NCI-H82 (cell line): ENCODE measurements at places on chromosomes 4 and X.

DNA sequence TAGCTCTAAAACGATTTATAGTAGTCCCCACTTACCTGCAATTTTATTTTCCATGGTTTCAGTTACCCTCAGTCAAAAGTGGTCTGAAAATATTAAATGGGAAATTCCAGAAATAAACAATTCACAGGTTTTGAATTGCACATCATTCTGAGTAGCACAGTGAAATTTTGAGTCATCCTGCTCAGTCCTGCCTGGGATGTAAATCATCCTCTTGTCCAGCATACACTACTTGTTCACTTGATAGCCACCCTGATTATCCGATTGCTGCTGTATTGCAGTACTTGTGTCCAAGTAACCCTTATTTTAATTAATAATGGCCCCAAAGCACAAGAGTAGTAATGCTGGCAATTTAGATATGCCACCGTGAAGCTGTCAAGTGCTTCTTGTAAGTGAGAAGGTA is 23.5 kb upstream of the BDH2 start:
- no peak for DNase-seq

GRCh38 chr4:41477181-41477905 is 60.6 kb upstream of the LIMCH1 start:
- no peak for DNase-seq

- no peak for DNase-seq
These were observed 28.4 kb downstream of the RNF4 start for GRCh38 chr4:2497324-2497723.

GRCh38 chr4:183409934-183410333 is 34.5 kb upstream of the CDKN2AIP start:
- DNase-seq, result no peak

DNA sequence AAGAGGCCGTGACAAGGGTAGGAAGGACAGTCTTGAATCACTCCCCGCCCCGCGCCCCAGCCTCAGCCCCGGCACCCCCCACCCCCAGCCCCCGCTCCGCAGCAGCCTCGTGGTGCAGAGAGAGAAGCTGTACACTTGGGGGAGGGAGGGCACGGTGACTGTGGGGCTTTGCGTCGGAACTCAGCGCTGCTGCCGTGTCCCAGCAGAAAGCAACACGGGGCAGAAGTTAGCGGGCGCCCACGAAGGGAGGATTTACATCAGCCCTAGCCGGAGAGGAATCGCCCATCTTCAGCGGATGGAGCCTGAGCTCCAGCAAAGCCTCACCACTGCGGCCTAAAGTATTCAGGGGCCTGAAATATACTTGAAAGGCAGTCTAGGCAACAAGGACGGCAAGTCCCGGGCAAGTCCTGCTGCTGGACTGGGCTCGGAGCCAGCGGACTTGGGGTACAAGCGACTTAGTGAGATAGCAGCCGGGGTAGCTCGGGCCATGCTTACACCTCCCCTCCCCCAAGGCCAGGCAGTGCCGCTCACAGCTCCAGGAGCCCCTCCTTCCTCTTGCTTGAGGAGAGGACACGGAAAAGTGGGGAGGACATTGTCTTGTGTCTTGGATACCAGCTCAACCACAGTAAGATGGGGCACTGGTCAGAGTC is 18.5 kb upstream of the OPN1LW start:
- no peak for DNase-seq

GRCh38 chr4:173522160-173522950 is 7.7 kb downstream of the HAND2 start:
- peak; percentile 73 for DNase-seq

GRCh38 chr4:183284965-183285364 is 35.1 kb downstream of the CLDN22 start:
- DNase-seq, result no peak

- DNase-seq, result no peak
These were observed 1415.6 kb upstream of the PCDH7 start for GRCh38 chr4:29304595-29304994.

DNA sequence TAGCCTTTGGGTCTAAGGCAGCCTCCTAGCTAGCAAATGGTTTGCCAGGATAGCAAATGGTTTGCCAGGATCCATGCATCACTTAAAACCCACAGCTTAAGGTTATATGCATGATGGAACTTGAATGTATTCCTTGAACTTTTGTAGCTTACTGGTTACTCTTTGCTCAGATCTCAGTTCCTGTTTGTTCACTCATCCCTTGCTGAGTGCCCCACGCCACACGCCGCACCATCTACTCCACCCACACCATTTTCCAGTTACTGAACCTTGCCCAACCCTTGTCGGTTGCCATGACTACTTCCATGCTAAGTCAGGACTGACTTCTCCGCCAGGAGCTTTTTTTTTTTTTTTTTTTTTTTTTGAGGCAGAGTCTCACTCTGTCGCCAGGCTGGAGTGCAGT is 29.5 kb upstream of the XIAP start:
- no peak for DNase-seq

DNA sequence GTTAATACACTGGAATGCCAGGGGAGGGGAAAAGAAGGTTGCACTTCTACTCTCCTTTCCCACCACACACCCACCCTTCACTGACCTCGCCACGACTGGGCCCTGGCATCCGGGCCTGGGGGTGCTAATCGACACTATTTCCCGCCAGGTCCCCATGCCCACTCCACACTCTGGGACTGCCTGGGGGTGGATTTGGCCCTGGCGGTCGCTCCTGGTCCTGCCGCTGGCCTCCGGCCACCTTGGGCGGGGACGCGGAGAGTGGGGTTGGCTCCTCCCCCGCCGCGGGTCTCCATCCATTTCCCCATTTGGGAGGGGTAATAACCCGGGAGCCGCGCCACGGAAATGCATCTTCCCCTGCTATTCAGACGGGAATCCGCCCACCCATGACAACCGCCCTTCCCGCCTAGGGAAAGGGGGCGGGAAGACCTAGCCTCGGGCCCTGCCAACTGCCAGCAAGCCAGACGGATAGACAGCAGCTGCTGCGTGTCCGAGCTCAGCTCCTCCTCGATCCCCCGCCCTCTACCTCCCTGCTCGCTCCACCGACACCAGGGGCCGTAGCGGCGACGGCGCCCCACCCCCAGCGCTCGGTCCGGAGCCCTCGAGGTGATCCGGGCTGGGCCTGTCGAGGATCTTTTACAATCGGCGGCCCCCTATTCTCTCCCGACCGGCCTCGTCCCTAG is 78.1 kb downstream of the RLIM start:
- DNase-seq, result peak; percentile 90

DNA sequence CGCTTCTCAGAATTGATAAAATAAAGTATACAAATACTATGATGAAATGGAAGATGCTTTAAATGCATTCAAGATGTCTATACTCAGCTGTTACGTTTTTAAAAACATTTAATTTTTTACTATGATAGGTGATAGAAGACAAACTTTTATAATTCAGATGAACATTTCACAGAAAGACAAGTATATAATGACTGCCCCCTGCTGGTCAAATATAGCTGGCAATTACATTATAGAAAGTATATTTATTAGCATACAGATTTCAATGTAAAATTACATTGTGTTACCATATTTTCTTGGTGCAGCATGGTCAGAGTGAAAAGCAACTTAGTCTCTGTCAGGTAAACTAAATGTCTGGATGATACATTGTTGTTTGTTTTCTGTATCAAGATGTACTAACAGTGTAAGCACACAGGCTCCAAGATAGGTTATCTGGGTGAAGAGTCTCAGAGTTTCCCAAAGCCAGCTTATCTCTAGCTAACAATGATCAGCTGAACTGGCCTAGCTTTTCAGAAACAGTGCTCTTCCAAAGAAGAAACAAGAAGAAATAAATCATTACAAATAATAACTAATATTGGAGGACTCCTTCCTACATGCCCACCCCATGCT is 54.1 kb downstream of the SRPX start:
- peak; percentile 51 for DNase-seq
